ENCODE measurements at places on chromosomes 7 and 10. TPM values are rescaled to one million over a fixed set of nuclear protein-coding genes. Genes with fewer than 3 reads are reported as not detected.
A peak's percentile ranks its signal among the peaks of the same experiment; 100 is the strongest.

- DNase-seq: no peak
Observed at GRCh38 chr7:8386926-8387550, 46.4 kb upstream of the NXPH1 start.

Gene ARHGAP19
- total RNA-seq: 6.0 TPM

GRCh38 chr7:40674316-40674715 is 539.5 kb downstream of the SUGCT start:
- DNase-seq: no peak

Gene GNGT1
- total RNA-seq: not detected

Gene ACHE
- total RNA-seq: 2.0 TPM

Gene JAKMIP3
- total RNA-seq: 0.05 TPM

- no peak for DNase-seq
Observed at GRCh38 chr7:130219871-130220270, 12.2 kb downstream of the SSMEM1 start.

- no peak for DNase-seq
Observed at GRCh38 chr7:149414171-149414570, 46.7 kb downstream of the ZNF777 start.

Gene LRGUK
- total RNA-seq: 0.34 TPM

Gene TAS2R41
- total RNA-seq: not detected

- DNase-seq: no peak
Observed at GRCh38 chr7:148850564-148850963, 33.5 kb downstream of the EZH2 start.

DNA sequence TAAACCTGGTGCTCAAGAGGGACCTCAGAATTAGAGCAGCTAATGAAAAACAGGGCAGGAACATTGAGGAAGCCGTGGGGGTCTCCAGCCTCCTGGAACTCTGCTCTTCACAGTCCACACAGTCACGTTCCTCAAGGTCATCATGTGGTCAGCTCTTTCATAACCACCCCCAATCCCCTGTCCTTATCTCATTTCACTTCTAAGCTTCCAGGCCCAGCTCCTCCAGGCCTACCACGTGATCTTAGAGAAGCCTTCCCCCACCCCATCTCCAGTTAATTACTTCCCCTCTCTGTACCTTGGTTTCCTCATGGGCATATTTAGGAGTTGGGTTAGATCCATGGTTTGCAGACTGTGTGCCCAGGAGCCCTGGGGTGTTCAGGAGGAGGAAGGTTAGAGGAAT is 106.4 kb upstream of the TCF7L2 start:
- DNase-seq: no peak

Gene STRIP2
- 5.8 TPM for total RNA-seq

- no peak for DNase-seq
Observed at GRCh38 chr10:59829601-59830000, 76.3 kb upstream of the MRLN start.

DNA sequence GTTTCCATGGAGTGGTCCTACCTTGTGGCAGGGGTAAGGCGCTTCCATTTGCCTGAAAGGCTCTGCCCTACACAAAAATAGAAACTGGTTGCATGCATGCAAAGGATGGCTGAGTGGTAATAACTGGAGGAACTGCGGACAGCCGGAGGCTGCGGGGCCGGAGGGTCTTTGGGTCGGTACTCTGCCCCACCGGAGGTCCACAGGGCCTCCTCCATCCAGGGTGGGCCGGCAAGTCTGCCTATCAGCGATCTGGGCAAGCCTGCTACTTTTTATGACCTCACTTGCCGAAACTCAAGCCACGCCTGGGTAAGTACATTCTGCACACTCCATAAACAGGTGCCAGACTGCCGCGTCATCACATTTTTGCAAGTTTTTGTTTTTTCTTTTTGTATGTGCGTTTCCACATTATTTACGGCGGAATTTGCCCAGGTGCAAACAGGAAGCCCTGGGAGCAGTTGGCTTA is 30.0 kb downstream of the TACC2 start:
- no peak for DNase-seq

- DNase-seq: no peak
Observed at GRCh38 chr7:148147438-148147837, 443.1 kb upstream of the C7orf33 start.

GRCh38 chr10:5524641-5525560 is at the start of gene CALML3:
TSS of gene CALML3 (plus strand) at chr10:5524961. CDS start at chr10:5525086, 125 bp downstream.
- DNase-seq: no peak

- DNase-seq: no peak
Observed at GRCh38 chr10:59807629-59808620, 54.7 kb upstream of the MRLN start.

DNA sequence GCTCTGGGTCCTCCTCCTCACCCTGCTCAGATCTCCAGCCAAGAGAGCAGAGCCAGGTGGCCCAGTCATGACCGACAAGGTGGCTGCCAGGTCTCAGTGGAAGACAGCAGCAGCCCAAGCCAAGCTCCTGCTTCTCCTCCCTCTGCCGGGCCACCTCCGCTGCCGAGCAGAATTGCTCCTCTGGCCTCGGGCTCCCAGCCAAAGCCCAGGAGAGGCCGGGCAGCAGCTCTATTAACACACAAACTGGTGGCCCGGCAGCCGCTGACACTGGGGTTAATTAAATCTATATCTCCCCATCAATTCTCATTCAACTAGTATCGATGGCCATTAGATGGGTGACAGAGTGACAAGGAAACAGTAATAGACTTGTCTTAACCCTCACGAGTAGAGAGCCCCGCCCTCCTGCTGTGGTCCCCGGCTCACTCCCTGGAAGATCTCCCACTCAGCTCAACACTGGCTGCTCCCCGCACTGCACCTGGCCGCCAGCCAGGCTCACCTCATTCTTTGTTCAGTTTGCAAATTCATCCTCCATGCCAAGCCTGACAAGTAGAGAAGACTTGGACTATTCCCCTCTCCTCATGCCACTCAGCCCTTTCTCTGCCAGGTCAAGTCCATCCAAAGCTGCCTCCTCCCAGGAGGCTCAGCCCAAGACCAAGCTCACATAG is 74.1 kb upstream of the UNC5B start:
- no peak for DNase-seq

- DNase-seq: no peak
Observed at GRCh38 chr7:91251877-91252276, 12.4 kb upstream of the FZD1 start.

DNA sequence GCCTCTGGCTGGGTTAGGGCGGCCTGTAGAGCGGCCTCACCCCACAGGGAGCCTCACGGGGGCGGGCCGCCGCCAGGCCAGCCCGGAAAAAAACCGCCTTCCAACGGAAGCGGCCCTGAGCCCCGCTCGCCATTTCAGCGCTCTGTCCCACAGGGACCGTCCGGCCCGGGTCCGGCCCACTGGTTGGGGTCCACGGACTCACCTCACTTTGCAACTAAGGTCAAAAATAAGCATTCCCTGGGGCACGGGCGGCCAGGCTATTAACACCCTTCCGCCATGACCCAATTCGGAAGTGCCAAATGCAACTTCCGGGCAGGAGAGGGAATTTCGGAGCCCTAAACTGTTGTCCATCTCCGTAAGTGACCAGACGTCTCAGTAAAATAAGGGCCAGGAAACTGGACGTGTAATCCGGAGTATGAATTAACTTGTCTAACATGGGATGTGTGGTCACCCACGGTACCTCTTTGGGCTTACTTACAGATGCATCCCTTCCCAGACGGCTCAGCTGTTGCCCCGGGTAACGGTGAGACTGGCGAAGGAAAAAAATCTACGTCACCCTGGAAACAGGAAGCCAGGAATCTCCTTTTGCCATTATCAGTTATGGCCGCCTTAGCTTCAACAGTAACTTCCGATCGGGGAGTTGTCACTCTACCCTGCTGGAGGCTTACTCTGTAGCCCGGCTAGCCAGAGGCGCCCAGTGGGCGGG is at the start of gene BBIP1:
Gene BBIP1 (minus strand): TSS at position 538 of the 706 bp plus-strand sequence. CDS start 1,023 bp downstream, outside the sequence.
- peak; percentile 97 for DNase-seq

All from glomerular endothelial cell (primary cell).